ENCODE measurements at places on chromosomes 16 and 17. TPM values are rescaled to one million over a fixed set of nuclear protein-coding genes. Genes with fewer than 3 reads are reported as not detected.

Gene RCVRN
- not detected for total RNA-seq

Gene TNFRSF17
- not detected for total RNA-seq

Gene OR3A3
- not detected for total RNA-seq

Gene SLFN14
- total RNA-seq, result not detected

Gene PAGR1
- total RNA-seq, result 21.0 TPM

Gene SEPTIN1
- total RNA-seq, result 0.06 TPM

Gene PITPNM3
- total RNA-seq, result 2.5 TPM

Gene TRPV2
- total RNA-seq, result 40.8 TPM

Gene LUC7L
- total RNA-seq, result 31.8 TPM

Gene KRT17
- 7.1 TPM for total RNA-seq

Gene KRT27
- total RNA-seq, result not detected

Gene ZG16B
- total RNA-seq, result 0.25 TPM

Gene DNASE1
- 15.4 TPM for total RNA-seq

Gene CDH11
- total RNA-seq, result 405 TPM

Gene KRTAP9-4
- not detected for total RNA-seq

Gene RAB11FIP4
- 0.40 TPM for total RNA-seq

Gene TLCD3B
- total RNA-seq, result 0.19 TPM

Gene CMTM2
- total RNA-seq, result not detected

Gene GFAP
- 0.44 TPM for total RNA-seq

Gene STX1B
- 0.25 TPM for total RNA-seq

Gene NPIPA8
- 0.40 TPM for total RNA-seq

Gene ADAP2
- 0.79 TPM for total RNA-seq

Gene TAF15
- total RNA-seq, result 62.5 TPM

Gene FNDC8
- total RNA-seq, result not detected

Gene TBC1D28
- total RNA-seq, result not detected

Gene TBC1D3K
- not detected for total RNA-seq

Gene MIEF2
- 15.1 TPM for total RNA-seq

Gene ANKS3
- 21.8 TPM for total RNA-seq

Gene INCA1
- 0.25 TPM for total RNA-seq

Gene MRPL38
- 20.4 TPM for total RNA-seq

Gene CACNG3
- not detected for total RNA-seq

Gene KRTAP17-1
- not detected for total RNA-seq

Gene CTRB1
- not detected for total RNA-seq

Gene SPATA32
- under 0.01 TPM for total RNA-seq

Gene CACNG5
- not detected for total RNA-seq

Gene UTS2R
- total RNA-seq, result not detected

Data from aortic smooth muscle cell (primary cell).